Substantia nigra (tissue), 51 donors: ENCODE measurements at places on chromosomes 3 and 15.

- DNase-seq: no peak
Observed at GRCh38 chr15:83695901-83696425, 42.0 kb downstream of the ADAMTSL3 start.

GRCh38 chr15:71117714-71118305, 2.5 kb downstream of the THSD4 start:
- no peak for DNase-seq

GRCh38 chr3:107690522-107691138, 167.9 kb downstream of the BBX start:
- no peak for DNase-seq

GRCh38 chr3:32705232-32705631, 20.2 kb downstream of the CNOT10 start:
- no peak for DNase-seq

DNA sequence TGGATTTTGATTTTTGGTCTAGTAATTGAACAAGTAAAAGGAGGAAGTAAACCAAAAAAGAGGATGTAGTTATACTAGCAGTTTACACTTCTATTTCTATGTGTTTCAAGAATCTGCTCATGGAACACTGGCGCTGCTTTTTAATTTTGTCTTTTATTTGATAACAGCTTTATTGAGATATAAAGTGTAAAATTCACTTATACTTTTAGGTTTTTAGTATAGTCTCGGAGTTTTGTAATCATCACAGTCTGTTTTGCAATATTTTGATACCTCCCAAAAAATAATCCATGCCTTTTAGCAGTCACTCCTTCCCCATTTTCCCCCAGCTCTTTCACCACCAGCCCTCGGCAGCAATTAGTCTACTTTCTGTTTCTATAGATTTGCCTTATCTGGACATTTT, 18.0 kb downstream of the UBE2E2 start:
- no peak for DNase-seq

- no peak for DNase-seq
Observed at GRCh38 chr3:105832644-105833043, 36.2 kb downstream of the CBLB start.

DNA sequence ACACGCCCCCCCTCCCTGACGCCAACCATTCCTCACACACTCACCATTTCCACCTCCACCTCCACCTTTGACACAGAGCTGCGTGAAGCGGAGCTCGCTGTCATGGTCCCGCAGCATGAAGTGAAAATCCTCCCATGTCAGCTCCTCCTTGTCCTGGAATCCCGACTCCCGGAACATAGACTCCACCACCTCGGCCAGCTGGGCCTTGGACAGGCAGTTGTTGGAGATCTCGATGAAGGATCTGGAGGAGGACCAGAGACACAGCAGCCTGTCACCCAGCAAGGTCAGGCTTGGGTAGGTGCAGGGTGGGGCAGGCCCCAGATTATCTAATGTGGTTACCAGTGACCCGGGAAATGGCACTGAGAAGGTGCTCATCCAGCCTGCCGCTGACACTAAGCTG, 12.2 kb downstream of the DUOX2 start:
- no peak for DNase-seq

GRCh38 chr3:143307613-143308183, 188.1 kb downstream of the CHST2 start:
- no peak for DNase-seq

- no peak for DNase-seq
Observed at GRCh38 chr3:70557976-70558375, 245.5 kb upstream of the MDFIC2 start.

DNA sequence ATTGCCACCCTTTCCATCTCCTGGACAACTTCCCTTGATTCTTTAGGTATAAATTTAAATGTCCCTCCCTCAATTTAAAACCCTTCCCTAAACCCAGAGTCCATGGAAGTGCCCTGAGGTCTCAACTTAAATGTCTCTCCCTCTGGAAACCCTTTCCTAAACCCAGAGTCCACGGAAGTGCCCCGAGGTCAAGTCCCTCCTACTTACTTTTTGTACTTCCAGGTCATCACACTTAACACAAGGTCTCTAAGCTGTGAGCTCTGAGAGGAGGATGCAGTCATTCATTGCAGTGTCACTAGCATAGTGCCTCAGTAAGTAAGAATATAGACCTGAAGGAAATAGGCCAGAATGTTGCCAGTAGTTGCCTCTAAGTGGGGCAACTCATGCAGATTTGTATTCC, 78.2 kb upstream of the BNC1 start:
- DNase-seq: no peak

DNA sequence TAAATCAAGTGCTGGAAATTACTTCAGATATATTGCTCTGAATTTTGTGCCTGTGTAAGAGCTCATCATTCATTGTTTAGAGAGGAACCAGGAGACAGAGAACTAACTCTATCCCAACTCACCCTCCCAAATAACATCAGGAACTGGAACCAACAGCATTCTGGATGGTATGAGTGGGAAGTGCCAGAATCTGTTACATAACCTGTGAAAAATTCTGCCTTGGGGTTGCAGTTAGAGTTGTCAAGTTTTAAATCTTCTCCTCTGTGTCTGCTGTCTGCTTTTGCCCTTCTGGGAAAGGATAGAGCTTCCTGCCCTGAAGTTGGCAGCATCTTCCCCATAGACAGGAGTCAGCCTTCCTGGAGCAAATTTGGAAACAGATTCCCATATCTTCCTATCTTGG, 41.2 kb downstream of the TIMP4 start:
- DNase-seq: no peak

DNA sequence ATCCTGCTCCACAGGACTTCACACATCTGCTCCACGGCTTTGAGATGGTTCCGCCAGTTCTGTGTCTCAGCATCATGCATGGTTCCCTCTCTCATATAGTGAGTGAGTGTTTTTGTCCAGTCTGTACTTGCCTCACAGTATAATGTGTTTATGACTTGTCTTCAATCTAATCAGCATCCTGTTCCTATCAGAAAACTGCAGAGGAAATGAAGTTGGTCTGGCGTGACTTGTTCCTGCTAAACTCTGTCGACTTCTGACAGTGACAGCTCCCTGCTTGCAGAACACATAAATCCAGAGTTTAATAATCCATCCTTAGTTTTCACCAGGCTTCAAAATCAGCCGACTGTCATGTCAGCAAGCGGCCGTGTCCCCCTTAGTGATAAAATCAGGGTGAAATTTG, 222.3 kb downstream of the SLCO3A1 start:
- DNase-seq: no peak

DNA sequence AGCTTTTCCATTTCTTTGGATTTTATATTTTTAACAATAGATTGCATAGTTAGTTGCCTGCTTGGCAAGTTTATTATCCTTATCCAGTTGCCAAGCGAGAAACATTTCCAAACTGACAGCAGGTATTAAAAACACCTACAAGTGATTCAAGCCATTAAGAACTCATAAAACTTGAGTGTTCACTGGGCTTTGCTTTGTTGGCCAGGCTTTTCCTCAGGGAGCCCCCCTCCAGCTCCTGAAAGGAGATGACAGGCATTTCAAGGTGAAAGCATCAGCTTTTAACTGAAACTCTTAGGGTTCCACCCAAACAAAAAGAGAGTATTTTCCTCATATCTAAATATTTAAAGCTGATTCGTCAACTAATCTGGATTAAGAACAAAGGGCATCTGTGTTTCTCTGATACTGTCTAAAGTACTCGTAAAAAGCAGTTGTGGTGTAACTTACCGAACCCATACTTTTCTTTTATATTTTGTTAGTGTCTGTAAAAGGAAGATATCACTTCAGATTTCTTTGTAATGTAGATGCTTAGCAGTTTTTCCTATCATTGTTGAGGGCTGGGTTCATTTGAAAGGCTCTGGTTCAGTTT, 363.4 kb downstream of the OTOL1 start:
- DNase-seq: no peak

DNA sequence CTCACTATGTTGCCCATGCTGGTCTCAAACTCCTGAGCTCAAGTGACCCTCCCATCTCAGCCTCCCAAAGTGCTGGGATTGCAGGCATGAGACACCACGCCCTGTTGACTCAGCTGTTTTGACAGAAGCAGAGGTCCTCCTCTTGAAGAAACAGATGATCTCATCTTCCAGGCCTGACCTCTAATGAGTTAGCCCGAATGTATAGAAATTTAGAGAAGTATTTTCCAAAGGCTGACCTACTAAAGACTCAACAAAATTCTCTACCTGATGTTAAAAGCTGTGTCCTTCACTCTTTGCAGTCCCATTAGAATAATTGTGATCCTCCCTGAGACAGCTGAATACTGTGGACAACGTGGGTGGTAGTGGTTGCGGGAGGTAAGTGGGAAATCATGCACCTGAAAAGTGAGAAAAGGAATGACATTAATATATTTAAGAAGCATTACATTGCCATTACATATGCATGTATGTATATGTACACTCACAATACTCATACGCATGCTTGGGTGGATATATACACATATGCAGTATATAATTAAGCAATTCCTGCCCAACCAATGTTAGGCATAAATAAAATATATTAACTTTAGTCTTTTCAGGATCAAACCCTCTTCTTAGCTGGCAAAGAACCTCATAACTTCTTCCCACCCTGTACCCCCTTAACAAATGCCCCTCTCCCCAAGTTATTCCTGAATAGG, 204.6 kb upstream of the NR2F2 start:
- DNase-seq: no peak
